ENCODE measurements at places on chromosomes 11 and 22.

- DNase-seq = no peak
Observed at GRCh38 chr11:72370201-72370600, 64.1 kb downstream of the CLPB start.

- DNase-seq = no peak
Observed at GRCh38 chr11:36126678-36127077, 162.5 kb downstream of the COMMD9 start.

- DNase-seq = no peak
Observed at GRCh38 chr11:68813773-68814172, 27.9 kb downstream of the CPT1A start.

GRCh38 chr11:116740741-116741140 lies 32.0 kb downstream of the BUD13 start:
- no peak for DNase-seq

DNA sequence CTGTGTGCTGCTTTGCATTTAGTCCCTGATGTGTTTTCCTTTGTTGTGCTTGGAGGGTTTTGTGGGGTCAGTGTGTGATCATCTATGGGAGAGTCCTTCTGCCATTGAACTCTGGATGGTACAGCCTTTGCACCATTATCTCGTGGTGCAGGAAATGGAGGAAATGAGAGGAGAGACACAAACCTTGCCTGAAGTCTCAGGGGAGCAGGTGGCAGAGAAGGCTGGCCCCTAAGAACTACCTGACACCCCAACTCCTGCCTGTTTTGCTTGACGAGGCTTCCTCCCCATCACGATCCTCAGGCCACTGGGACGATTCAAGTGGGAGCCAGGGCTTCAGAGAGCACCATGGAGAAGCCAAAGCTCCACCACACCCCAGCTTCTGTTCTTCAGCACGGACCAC lies 1316.4 kb downstream of the TBC1D22A start:
- DNase-seq = no peak

DNA sequence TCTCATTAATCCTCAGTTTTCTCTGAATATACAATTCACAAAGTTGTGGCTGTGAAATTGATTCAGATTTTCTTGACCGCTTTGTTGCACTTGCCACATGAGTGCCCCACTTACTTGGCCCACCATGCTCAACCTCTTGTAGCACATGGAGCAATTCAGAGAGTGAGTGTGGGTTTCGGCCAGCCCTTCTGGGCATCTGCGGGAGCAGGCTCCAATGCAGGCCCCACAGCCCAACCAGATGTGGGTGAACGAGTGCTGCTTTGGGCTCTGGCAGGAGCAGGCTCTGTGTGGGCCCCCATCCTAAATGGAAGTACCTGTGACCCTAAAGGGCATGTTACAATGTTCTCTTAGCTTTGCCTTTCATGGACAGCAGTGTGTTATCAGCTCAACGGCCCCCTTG lies 2338.6 kb downstream of the LRRC4C start:
- no peak for DNase-seq

DNA sequence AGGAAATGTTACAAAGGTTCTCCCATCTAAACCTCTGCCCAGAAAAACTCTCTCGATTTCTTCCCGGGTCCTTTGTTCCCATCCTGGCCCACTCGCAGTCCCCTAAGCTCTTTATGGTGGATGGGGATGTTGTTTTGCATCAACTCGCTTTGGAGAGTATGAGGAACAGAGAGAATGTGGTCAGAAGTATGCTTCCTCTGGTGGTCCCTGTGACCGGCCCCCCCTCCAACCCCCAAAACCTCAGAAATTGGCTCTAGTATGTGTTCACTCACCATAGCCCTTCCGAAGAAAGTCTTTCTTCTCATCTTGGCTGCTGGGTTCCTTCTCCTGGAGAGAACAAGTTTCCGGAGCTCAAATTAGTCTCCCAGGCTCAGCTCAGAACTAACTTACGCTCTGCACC lies 54.4 kb downstream of the GRAMD1B start:
- DNase-seq = no peak

GRCh38 chr11:60594998-60595642 lies 79.9 kb downstream of the MS4A13 start:
- no peak for DNase-seq

DNA sequence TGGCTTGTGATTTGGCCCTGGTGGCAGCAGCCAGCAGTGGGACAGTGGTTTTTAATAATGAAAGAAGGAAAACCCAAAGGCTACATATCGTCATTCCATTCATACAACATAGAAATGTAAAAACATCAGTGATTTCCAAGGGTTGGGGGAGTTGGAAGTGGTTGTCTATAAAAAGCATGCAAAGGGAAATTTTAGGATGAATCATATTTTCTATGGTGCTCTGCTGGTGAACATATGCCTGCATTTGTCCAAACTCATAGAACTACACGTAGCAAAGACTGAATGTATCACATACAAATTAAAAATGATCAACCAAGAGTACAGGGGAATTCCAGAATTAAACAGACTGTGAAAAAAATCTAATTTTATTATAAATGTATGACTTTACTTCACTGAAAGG lies 11.1 kb downstream of the OR5B3 start:
- no peak for DNase-seq

DNA sequence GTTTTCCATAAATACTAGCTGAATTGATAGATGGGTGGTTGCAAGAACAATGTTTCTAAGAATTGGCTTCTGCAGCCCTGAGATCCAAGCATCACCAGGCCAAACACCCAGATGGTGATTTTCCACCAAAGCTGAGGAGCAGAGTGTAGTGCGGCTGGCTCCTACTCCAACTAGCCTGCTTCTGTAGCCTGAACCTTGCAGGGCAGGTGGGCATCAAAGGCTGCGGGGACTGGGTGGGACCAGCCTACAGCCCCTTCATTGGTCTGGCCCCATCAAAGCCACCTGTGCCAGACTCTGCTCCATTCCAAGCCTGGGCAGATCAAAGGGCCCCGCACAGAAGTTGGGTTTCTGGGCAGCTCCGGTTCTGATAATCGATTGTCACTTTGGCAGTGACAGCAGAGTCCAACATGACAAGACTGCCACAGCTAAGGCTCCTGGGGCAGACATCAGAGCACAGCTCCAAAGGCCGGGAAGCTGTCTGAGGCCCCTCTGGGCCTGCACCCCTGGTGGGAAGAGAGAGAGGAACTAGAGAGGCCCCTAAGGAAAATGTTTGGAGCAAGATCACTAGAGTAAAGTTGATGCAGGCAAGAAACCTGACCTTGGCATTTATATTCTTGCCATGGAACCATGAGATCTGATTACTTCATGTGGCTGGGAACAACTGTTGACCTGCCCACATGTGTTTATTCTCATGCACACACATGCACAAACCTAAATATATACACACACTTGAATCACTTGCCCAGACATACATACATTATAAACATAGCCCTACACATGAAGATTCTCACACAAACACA lies 582.9 kb downstream of the INSC start:
- no peak for DNase-seq

GRCh38 chr11:795634-796564 lies 2.2 kb downstream of the SLC25A22 start:
- no peak for DNase-seq

DNA sequence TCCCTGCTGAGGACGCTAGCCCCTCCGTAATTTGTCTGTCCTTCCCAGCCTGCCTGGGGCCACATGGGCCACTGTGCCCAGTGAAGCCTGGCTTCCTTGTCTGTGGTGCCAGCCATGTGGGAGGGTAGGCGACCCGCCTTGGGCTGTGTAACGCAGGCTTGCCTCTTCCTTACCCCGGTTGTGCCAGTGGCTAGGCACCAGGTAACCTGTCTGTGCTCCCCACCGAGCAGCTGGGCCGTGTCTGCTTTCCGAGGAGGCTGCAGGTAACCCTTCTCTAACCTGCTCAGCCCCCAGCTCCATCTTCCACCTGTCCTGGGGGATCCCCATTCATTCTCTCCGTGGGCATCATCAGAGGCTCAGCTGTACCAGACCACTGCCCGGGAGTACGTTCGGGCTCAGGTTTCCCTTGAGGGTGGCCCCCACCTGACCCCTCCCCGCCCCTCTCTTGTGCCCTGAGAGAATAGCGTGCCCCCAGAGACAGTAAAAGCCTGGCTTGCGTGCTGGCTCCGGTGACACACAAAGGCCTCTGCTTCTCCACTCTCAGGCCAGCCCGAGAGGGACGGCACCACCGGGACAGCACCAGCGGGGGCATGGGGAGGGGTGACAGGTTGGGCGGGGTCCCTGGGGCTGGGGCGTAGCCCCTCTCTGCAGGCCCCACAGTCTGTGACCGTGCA lies 79.1 kb downstream of the CDKN1C start:
- DNase-seq = no peak
